ENCODE measurements at places on chromosomes 16 and 17.

DNA sequence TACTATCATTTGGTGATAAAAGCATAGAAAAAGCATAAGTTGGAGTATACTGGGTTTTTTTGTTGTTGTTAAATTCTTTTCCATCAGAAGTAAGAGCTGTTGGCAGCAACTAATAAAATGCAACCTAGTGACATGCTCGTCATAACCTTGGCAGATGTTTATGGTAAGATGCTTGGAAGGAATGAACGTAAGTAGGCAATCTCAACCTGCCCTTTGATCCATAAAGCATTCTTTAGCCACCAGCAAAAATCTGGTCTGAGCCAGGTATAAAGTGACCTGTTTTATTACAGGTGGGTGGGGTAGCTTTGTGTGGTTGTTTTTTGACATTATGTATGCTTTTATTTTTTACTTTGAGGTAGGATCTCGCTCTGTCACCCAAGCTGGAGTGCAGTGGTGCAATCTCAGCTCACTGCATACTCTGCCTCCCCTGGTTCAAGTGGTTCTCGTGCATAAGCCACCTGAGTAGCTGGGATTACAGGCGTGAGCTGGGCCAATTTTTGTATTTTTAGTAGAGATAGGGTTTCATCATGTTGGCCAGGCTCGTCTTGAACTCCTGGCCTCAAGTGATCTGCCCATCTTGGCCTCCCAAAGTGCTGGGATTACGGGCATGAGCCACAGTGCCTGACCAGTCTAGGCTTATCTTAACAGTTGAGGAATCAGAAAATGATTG lies 22.0 kb downstream of the WSB1 start:
- H3K4me1 ChIP-seq = no peaks in the 10 kb centered on the region
- DNase-seq = no peak
- H3K27me3 ChIP-seq = no peaks in the 10 kb centered on the region
- H3K27ac ChIP-seq = no peak overlapping the region
- H3K4me3 ChIP-seq = no peak overlapping the region

DNA sequence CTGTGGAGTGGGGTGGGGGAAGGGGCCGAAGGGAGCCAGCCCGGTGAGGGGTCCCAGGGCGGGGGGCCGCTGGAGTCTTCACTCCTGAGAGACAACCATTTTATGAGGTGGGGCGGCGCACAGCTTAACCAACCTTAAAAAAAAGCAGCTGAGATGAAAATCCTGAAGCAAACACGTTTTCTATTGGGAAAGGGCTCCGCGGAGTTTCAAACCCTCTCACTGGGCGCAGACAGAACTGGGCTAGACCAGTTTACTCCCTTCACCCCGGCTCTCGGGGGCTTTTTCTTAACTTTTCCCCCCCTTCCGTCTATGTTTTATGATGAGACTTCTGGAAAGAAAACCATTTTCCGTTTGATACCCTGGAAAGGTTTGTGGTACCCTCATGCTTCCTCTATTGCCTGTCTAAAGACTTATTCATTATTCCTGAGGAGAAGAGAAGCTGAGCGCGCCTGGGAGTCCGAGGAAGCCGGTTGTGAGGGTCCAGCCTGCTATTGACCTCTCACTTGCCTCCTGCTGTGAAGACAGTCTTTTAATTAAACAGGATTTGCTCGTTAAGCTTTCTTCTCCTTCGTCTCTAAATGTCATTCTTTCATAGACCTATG lies 482 bp upstream of the SSH2 start:
- H3K27ac ChIP-seq = no peak overlapping the region
- DNase-seq = no peak
- no peak overlapping the region for H3K4me3 ChIP-seq
- H3K4me1 ChIP-seq = peaks cover 18% of the 10 kb centered on the region
- H3K27me3 ChIP-seq = no peaks in the 10 kb centered on the region
- H3K36me3 ChIP-seq = peaks cover 13% of the 10 kb centered on the region

DNA sequence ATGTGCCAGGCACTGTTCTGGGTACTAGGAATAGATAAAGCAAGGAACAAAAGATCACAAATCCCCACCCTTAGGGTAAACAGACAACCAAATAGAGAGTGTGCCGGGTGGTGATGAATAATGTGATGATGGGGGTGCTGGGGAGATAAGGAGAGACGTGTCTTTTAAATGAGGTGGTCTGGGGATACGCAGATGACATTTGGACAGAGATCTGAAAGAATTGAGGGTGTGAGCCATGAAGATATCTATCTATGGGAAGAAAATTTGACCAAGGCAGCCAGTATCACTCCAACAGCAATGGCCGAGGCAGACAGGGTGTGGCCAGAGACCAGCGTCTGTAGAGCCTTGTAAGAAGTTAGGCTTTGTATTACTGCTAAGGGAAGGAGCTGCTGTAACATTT lies 165.3 kb downstream of the MRTFB start:
- H3K4me3 ChIP-seq = no peak overlapping the region
- no peak for DNase-seq
- no peak overlapping the region for H3K27ac ChIP-seq

GRCh38 chr16:76351441-76351840 lies 74.2 kb downstream of the CNTNAP4 start:
- no peaks in the 10 kb centered on the region for H3K27me3 ChIP-seq
- H3K4me1 ChIP-seq = no peaks in the 10 kb centered on the region
- no peak overlapping the region for H3K4me3 ChIP-seq
- no peak for DNase-seq
- H3K36me3 ChIP-seq = no peaks in the 10 kb centered on the region

- H3K36me3 ChIP-seq = no peaks in the 10 kb centered on the region
- H3K27me3 ChIP-seq = peaks cover 3% of the 10 kb centered on the region
- no peak overlapping the region for H3K4me3 ChIP-seq
Measured at GRCh38 chr17:74337834-74338500, 11.9 kb downstream of the KIF19 start.

GRCh38 chr16:48300391-48300856 lies 53.1 kb upstream of the ABCC11 start:
- no peak overlapping the region for H3K27ac ChIP-seq
- no peaks in the 10 kb centered on the region for H3K27me3 ChIP-seq
- no peak overlapping the region for H3K4me3 ChIP-seq
- H3K36me3 ChIP-seq = peaks cover 61% of the 10 kb centered on the region

DNA sequence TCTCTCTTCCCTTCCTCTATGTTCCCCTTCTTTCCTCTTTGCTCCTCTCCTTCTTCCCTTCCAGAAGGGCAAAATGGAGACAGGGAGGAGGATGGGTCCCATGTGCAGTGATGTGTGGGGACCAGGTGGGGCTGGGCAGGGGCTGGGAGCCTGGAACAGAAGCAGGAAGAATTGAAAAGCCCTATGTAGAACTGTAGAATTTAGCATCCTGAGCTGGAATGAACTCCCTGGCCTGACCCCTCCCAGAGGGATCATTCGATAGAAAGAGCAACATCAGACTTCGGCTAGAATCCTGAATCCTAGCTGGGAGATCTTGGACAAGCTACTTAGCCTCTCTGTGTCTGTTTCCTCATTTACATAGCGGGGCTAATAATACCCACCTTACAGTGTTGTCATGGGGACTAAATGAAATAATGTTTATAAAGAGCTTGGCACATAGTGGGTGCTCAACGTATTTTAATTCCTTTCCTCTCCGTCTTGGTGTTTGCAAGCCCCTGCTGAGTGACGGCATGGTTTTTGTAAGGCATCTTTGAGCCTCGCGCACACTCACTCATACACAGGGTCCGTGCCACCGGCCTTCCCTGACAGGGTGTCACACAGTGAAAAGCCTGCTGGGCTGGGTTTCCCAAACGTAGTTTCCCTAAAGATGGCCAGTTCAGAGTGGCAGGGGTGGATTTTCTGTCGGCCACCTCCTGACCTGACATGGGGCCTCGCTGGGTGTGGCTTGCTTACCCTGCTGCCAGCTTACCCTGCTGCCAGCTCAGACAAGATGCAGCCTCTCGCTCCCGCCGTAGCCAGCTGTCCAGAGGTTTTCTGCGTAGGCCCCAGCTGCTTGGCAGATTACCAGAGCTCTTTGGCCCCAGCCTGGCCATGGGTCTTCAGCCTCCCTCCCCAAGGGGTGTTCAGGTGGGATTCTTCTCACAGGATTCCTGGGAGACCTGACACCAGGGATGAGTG lies 6.1 kb upstream of the ARHGAP23 start:
- no peak overlapping the region for H3K4me3 ChIP-seq
- H3K36me3 ChIP-seq = no peaks in the 10 kb centered on the region
- H3K27ac ChIP-seq = no peak overlapping the region
- H3K27me3 ChIP-seq = peaks cover 49% of the 10 kb centered on the region

- H3K27me3 ChIP-seq = peaks cover 38% of the 10 kb centered on the region
- no peak overlapping the region for H3K27ac ChIP-seq
- H3K4me1 ChIP-seq = peaks cover 3% of the 10 kb centered on the region
- no peaks in the 10 kb centered on the region for H3K36me3 ChIP-seq
- H3K4me3 ChIP-seq = no peak overlapping the region
Measured at GRCh38 chr17:35786941-35787432, 8.5 kb downstream of the MMP28 start.

DNA sequence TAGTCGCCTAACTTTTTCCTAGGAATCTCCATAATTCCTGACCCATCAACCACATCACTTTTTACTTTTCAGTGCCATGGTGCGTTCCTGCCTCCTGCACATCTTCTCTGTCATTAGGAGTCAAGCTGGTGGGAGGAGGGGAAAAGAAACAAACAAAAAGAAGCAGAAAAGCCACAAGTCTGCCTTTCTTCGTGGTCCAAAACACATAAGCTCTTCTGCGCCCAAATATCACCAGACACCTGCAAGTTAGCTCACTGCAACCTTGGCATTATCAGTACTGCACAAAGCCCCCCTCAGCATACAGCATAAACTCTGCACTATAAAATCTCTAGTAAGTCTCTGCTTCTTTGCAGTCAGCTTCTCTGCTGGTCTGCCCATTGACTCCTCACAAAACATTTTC lies 295.3 kb downstream of the HS3ST3B1 start:
- H3K4me1 ChIP-seq = no peaks in the 10 kb centered on the region
- H3K27me3 ChIP-seq = no peaks in the 10 kb centered on the region
- no peaks in the 10 kb centered on the region for H3K36me3 ChIP-seq
- no peak overlapping the region for H3K4me3 ChIP-seq

GRCh38 chr17:29169806-29170591 lies 10.2 kb downstream of the MYO18A start:
- no peak overlapping the region for H3K27ac ChIP-seq
- no peak for DNase-seq
- H3K36me3 ChIP-seq = peaks cover 1% of the 10 kb centered on the region
- H3K4me1 ChIP-seq = no peaks in the 10 kb centered on the region
- H3K4me3 ChIP-seq = no peak overlapping the region

- H3K36me3 ChIP-seq = peaks cover 30% of the 10 kb centered on the region
- peak overlapping the region; percentile 72 for H3K27ac ChIP-seq
- H3K4me3 ChIP-seq = no peak overlapping the region
Measured at GRCh38 chr17:77383613-77384608, 243.1 kb downstream of the SEC14L1 start.

DNA sequence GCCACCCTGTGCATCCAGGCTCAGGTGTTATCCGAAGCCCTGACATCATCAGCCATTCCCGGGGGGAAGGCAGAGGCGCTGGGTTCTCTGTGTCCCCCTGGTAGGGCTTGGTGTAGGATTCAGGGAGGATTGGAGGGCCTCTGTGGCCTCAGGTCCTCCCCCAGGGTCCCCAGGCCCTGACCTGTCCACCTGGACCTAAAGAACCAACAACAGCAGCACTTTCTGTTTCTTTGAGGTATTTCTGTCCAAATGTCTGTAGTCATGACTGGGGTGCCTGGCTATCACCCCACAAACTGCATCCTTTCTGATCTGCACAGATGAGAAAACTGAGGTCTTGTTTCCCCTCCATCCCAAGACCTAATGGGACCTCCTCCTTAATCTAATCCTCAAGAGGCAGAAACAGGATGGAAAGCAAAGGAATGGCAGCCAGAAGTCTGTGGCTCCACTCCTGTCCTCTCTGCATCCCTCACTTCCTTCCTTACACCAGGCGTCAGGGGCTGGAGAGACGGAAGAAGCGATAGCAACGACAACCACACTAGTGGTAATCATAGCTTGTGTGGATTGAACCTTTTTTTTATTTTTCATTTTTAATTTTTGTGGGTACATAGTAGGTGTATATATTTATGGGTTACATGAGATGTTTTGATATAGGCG lies 11.8 kb downstream of the NLRC5 start:
- H3K4me3 ChIP-seq = no peak overlapping the region
- H3K4me1 ChIP-seq = peaks cover 71% of the 10 kb centered on the region
- peak overlapping the region; percentile 98 for H3K27ac ChIP-seq
- no peaks in the 10 kb centered on the region for H3K27me3 ChIP-seq
- no peak for DNase-seq

- peaks cover 78% of the 10 kb centered on the region for H3K4me1 ChIP-seq
- H3K4me3 ChIP-seq = peak overlapping the region; percentile 79
- H3K27ac ChIP-seq = peak overlapping the region; percentile 96
- DNase-seq = no peak
Measured at GRCh38 chr17:49742166-49742638, 21.7 kb downstream of the FAM117A start.

- H3K36me3 ChIP-seq = no peaks in the 10 kb centered on the region
- H3K27me3 ChIP-seq = no peaks in the 10 kb centered on the region
- no peak overlapping the region for H3K4me3 ChIP-seq
- peaks cover 2% of the 10 kb centered on the region for H3K4me1 ChIP-seq
Measured at GRCh38 chr17:15106540-15106939, 158.6 kb downstream of the PMP22 start.

GRCh38 chr16:70611785-70612303 lies 34.5 kb upstream of the IL34 start:
- no peaks in the 10 kb centered on the region for H3K4me1 ChIP-seq
- no peak overlapping the region for H3K4me3 ChIP-seq
- DNase-seq = no peak
- H3K27me3 ChIP-seq = no peaks in the 10 kb centered on the region

DNA sequence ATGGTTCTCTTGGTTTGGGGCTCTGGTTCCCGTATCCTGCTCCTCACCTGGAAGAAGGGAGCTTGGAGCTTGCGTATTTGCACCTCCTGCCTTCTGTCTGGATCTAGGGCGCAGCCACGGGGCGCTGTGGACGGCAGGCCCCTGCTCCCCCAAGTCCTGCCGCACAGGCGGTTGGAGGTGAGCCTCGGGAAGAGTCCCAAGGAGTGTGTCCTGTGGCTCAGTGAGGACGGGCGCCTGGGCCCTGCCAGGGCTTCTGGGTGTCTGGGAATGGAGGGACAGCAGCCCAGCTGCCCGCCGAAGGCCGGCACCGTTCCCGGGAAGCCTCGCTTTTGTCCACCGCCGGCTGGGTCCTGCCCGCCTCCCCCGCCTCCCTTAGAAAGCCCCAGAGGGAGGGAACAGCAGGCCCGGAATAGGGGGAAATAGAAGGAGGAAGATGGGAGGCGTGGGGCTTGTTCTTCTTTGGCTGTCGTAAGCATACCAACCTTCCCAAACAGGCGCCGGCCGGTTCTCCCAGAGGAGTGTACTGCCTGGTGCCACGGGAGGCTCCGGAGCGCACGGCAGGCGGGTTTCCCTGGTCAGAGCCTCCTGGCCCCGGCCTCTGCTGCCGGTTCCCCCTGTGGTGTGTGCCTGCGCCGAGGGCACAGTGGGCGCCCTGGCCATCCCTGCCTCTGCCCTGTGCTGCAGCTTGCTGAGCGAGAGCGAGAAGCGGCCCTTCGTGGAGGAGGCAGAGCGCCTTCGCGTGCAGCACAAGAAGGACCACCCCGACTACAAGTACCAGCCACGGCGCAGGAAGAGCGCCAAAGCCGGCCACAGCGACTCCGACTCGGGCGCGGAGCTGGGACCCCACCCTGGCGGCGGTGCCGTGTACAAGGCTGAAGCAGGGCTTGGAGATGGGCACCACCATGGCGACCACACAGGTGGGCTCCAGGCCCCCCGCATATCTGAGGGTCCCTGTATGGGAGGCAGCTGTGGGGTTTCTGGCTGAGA lies 1.8 kb downstream of the SOX8 start:
- no peaks in the 10 kb centered on the region for H3K36me3 ChIP-seq
- H3K27me3 ChIP-seq = peaks cover 16% of the 10 kb centered on the region
- H3K4me3 ChIP-seq = peak overlapping the region; percentile 51
- H3K4me1 ChIP-seq = no peaks in the 10 kb centered on the region
